Astrocyte of the spinal cord (primary cell): ENCODE measurements at places on chromosomes 6 and 20.
A peak's percentile ranks its signal among the peaks of the same experiment; 100 is the strongest.

DNA sequence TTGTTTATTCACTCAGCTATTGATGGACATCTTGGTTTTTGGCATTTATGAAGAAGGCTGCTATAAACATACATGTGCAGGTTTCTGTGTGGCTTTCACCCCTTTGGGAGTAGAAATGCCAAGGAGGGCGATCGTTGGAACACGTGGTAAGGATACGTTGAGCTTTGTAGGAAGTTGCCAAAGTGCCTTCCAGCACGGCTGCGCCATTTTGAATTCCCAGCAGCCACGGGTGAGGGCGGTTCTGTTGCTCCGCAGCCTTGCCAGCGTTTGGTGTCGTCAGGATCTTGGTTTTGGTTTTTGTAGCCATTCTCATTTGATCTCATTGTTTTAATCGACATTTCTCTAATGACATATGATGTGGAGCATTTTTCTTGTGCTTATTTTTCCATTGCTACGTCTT lies 21.8 kb downstream of the NTSR1 start:
- DNase-seq: no peak

DNA sequence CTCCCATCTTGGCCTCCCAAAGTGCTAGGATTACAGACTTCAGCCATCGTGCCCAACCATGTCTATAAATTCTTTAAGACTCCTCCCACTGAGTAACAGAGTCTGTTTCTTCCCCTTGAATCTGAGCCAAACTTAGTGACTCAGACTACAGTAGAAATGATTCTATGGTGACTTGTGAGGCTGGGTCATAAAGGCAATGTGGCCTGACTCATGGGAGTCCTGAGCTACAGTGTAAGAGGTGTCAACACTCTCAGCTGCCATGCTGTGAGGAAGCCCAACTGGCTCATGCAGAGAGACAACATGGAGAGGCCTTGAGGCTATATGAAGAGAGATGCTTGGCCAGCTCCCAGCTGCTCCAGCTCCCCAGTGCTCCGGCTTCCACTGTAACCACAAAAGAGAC lies 5.2 kb upstream of the NRSN2 start:
- peak; percentile 84 for DNase-seq

- DNase-seq: no peak
These were observed 108.1 kb downstream of the TRMT11 start for GRCh38 chr6:126094411-126094810.

- DNase-seq: peak; percentile 76
These were observed 66.5 kb upstream of the SLC35F1 start for GRCh38 chr6:117840541-117840983.

DNA sequence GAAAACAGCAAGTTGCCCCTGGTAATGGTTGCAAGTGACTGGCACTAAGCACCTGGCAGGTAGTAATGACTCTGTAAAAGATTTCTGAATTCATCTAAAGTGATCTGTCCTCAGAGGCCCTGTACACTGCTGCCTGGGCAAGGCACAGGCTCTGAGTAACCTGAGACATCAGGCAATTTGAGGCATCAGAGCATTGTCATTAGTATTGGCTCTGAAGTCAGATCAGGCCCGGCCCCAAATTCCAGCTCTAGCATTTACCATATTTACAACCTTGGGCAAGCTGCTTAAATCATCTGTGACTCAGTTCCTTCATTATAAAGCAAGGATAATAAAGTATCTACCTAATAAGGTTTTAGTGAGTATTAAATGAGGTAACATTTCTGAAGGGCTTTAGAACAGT lies 17.3 kb upstream of the TENT5A start:
- peak; percentile 59 for DNase-seq

- no peak for DNase-seq
These were observed 299.4 kb downstream of the ZFAND3 start for GRCh38 chr6:38118791-38119365.

DNA sequence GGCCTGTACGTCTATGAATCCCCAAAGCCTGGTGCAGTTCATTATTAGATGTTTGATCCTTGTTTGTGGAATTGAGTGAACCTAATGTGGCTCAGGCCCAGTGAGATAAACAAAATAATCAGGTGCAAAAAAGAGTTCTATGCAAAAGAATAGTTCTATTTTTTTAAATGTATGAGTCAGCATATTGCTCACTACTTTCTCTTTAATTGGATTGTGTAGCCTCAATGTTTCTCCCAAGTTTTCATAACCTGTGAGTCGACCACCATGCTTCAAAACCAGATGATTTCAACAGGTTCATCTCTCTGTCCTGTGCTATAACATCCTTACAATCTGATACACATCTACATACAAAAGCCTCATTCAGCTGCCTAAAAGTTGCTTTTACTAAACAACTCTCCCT lies 116.5 kb upstream of the HDAC2 start:
- DNase-seq: no peak

GRCh38 chr6:18214003-18214402 lies 50.3 kb downstream of the DEK start:
- no peak for DNase-seq

GRCh38 chr6:87922196-87922946 lies 125.3 kb upstream of the SPACA1 start:
- DNase-seq: no peak

- DNase-seq: peak; percentile 18
These were observed 101.8 kb downstream of the PREP start for GRCh38 chr6:105301072-105301503.

DNA sequence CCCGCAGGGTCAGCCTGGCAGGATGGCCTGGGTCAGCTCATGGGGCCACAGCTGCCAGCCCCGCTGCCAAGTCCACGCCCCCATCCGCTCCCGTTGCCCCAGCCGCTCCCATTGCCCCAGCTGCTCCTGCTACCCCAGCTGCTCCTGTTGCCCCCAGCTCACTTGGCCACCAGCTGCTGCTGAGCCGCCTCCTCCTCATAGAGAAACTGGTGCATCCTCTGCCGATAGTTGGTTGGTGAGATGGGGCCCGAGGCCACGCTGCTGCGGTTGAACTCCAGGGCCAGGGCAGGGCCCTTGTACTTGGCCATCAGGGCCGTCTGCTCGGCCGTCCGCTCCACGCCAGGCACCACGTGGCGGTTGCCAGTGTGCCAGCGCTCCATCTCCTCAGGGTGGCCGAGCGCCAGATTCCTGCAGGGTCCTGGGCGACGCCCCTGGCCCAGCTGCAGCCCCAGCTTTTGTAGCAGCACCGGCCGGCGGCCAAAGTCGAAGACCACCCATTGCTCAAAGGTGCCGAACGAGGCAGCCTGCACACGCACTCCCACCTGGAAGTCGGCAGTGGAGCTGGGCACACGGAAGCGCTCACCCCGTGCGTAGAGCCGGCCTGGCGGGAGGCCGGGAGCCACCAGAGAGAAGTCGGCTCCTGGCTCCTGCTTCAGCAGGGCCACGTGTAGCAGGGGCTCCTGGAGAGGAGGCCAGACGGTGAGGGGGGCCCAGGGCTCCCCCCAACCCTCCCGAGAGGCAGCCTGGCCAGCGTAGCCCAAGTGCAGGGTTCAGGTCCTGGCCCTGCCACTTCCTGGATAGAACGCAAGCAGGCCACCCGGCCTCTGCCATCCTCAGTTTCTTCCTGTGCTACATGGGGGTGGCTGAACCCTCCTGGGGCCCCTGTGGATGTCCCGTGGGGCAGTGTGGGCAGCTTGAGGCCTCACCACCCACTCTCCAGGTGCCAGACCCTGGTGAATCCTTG lies 4.8 kb downstream of the HELZ2 start:
- no peak for DNase-seq

DNA sequence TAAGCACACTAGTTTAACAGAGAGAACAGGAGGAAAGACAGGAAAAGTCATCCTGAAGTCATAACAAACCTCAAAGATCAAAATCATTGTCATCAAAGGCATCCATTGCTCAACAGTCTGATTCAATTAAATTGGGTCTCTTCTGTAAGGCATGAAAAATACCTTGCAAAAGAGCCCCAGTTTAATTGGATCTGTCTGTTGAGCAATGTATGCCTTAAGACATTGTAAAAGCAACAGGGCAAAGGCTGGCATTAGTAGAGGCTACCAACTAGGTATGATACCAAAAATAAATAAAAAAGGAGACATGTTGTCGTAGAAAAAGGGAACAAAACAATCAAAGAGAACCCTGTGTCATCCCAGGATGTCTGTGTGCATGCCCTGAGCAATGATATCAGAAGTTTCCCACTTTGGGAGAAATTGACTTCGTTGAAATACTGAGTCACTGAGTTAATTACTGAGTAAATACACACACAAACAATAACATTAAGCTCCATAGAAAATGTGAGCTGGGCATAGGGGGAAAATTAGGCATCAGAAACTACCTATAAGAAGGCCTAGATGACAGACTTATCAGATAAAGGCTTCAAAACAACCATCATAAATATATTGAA lies 1013.8 kb upstream of the CITED2 start:
- no peak for DNase-seq

DNA sequence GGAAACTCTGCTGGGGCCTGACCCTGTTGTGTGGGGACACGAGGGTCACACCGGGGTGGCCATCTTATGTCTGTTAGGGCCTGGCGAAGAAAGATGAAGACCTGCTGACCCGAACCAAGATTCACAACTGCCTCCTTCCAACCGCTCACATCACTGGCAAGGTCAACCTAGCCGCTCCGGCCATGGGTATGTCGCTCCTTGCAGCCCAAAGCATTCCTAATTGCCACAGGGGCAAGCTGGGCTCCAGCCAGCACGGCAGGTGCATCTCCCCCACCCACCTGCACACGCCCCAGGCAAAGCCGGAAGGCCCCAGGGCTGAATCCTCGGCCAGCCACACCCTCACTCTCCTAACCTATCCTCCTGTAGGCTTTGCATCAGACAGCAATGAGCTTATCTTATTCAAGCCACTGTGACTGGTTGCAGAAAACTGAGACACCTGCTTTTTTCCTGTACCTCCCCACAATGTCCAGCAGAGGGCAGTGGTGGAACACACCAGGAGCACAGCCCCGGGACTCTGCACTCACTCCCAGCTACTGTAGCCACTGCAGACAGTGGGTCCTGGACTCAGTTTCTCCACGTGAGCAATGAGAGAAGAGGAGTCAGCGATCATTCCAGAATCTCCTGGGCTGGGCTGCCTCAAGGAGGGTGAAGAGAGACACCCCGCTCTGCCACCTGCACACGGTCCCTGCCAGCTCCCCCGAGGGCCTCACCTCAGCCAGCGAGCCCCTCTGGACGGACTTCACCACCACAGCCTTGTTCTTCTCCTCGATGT lies 170.2 kb downstream of the PREX1 start:
- peak; percentile 73 for DNase-seq

DNA sequence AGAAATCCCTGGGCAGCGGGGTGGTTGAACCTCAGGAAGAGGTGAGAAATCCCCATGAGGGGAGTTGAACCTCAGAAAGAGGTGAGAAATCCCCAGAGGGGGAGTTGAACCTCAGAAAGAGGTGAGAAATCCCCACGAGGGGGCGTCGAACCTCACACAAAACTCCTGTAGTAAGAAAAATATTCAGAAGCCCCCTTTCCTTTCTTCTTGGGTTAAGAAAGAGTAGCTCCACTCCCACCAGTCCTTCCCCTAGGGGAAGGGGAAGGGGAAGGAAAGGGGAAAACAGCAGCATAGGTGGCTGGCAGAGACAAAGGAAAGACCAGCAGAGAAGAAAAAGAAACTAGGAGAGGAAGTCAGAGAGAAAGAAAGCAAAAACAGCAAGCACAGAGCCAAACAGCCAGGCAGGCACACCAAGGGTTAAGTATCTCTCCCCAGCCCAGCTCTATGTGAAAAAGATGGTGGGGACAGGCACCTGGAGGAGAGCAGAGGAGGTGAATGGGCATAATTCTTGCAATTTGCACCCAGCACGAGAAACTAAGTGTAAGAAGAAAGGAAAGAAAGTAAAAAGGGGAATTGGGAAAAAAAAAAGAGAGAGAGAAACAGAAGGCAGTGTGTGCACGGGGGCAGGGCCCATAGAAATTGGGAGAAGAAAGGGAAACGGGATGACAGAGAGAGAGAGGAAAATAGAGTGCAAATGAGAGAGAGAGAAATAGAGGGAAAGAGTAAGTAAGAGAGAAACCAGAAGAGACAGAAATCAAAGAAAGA lies 88.2 kb downstream of the PLG start:
- DNase-seq: no peak

DNA sequence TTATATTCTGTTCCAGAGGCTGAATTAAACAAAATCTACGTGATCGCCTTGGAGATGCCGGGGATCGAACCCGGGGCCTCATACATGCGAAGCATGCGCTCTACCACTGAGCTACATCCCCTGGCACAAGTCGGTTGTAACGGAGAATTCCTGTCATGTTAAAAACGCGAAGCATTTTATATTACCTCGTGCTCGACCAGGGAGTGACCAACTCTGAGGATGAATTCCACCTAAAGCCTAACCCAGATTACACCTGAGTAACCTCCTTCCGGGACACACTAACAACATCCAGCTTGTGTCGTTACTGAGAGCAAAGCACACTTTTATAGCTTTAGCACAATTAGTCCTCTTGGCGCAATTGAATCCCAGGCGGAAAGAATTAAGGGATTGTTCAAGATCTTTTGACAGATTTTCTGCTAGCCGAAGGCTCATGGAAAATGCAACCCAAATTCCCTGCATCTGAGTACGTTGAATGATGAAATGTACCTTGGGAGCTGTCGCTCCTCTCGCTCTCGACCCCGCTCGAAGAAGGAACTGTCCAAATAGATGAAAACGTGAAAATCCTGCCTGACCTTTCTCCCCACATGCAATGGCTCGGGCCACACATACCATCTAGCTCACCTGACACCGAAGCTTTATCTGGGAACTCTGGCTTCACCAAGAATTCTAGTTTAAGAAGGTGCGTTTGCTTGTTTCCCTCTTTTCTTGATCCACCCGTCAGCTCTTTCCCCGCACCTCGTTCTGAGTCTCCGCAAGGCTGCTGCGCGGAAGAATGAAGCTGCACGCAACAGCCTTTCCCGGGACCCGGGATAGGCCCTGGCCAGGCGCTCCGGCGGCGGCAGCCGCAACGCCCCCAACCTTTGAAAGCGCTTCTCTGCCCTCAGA lies 148.3 kb downstream of the GPX5 start:
- peak; percentile 71 for DNase-seq
